NCI-H187 (cell line): ENCODE measurements at places on chromosomes 2 and 18.

- DNase-seq: no peak
Observed at GRCh38 chr2:158179660-158180059, 78.0 kb downstream of the UPP2 start.

- DNase-seq: no peak
Observed at GRCh38 chr2:207479198-207479785, 50.5 kb upstream of the CREB1 start.

GRCh38 chr2:144995482-144995881 is 475.6 kb upstream of the ZEB2 start:
- no peak for DNase-seq

GRCh38 chr2:75361486-75361885 is 162.2 kb upstream of the TACR1 start:
- DNase-seq: no peak

DNA sequence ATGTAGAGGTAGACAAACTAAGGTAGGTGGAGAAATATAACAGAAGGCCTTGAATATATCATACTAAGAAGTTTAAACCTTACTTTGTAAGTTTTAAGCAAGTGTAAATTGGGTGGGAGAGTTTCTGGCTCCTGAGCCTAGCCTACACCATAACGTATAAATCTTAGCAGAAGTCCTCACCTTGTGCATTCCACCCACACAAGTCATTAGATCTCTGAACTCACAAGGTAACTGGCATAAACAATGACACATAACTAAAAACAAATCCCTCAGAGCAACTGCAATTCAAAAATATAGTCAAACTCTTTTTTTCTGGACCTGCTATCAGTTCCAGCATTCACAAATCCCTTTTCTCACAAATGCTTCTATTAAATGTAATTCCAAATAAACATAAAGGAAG is 9.4 kb downstream of the REV1 start:
- DNase-seq: no peak
